IMR-90 (cell line): ENCODE measurements at places on chromosomes 12 and 14. TPM values are rescaled to one million over a fixed set of nuclear protein-coding genes. Genes with fewer than 3 reads are reported as not detected.

DNA sequence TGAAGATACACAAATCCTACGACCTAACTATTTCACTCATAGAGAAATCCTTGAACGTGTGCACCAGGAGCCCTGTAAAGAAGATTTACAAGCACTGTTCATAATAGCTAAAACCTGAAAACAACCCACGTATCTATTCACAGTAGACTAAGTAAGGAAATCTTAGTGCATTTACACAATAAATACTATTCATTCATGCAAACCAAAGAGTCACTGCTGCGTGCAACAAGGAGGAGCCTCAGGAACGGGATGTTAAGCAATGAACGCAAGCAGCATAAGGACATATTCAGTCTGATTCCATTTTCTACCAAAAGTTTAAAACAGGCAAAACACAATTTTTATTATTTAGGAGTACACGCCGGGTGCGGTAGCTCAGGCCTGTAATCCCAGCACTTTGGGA lies 176.6 kb downstream of the TTC7B start:
- no peak for DNase-seq

GRCh38 chr14:32939254-32940065 lies 781 bp downstream of the NPAS3 start:
- DNase-seq = peak; percentile 16

DNA sequence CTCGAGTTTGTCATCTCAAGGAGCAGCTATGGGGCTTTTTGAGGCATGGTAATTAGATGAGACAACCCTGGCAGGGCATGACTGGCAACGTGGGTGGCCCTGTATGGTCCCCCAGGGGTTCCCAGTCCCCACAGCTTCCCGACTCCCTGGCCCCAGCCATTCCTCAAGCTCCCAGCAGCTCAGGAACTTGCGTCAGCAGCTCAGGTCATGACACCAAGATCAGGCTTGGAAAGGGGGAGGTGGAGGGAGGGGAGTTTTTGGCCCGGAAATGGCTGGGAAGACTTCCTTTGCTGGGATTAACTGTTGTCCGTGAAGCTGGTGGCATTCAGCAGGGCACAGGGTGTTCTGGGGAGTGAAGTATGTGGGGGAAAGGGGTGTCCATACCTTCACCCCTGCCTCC lies 10.4 kb upstream of the NRIP2 start:
- peak; percentile 85 for DNase-seq

DNA sequence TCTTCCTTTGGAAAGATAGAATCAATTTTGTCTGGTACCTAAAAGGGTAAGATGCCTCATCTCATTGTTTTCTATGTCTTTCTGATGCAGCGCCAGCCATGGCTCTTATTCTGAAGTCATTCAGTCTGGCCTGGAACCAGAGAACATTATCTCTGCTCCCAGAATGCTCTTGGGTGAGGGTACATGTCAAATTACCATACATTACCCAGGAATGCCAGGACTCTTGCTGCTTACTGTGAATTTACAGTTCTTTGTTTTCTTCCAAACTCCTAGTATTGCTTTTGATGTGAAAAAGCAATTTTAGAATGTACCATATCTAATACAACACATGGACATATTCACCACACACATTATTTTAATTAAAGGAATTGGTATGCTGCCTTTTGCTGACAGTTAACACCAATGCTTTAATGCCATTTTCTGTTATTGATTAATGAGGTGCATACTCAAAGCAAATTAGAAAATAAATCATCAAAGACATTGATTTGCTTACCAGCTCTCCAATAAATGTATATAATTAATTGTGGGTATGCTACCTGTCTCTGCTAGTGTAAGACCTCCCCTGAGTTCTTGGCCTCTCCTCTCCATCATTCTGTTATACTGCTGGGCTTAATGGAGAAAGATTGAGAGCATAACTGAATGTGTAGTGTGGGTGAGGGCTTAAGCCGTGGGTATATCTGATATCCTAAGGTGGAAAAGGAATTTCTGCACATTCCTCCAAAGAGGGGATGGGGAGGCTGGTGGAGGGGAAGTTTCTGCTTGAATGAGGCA lies 337.7 kb downstream of the C12orf75 start:
- no peak for DNase-seq

The CCDC198 gene
- not detected in 2 replicates for total RNA-seq

DNA sequence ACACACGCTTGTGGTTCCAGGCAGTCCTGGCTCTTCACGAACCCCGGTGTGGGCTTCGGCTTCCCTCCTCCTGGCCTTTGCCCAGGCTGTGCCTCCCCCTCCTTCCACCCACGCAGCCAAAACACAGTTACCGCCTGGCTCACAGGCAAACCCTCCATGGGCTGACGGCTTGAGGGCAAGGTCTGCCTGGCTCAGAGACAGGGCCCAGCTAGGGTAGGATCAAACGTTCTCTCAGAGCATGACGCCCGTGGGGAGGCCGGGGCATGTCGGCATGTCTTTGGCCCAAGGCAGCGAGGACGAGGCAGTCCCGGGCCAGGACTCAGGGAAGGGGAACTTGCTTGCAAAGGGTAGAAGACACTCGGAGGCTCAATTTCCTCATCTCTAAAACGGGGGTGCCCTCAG lies 2.1 kb downstream of the SLC25A47 start:
- DNase-seq = no peak

The WIF1 gene
- not detected in 2 replicates for total RNA-seq

DNA sequence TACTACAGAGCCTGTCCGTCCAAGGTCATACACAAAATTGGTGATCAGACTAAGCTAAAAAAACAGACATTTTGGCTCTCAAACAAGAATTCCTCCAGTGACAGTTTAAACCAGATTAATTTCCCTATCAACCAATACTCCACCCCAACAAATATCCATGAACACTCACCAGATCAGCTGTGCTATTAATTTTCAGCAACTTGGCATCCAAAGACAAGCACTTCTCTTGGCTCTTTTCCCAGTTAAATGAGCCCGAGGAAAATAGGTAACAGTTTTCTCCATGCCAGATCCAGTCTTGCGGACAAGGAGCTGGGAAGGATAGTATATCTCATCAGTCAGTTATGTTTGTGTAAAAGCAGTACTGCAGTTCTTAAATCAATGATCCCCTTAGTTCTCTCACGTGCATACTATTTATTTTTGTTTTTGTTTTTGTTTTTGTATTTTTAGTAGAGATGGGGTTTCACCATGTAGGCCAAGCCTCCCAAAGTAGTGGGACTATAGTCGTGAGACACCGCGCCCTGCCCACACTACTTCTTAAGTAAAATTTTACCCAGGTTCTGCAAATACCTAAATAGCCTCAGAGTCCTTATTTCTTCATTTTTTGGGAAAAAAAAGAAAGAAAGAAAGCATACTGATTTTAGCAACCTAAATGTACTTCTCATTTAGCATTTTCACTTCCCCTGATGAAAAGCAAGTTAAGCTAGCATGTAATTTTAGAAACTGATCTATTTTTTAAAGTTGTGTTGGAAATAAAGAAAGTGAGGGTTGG lies 11.1 kb downstream of the OLR1 start:
- no peak for DNase-seq

The SIX6 gene
- not detected in 2 replicates for total RNA-seq

DNA sequence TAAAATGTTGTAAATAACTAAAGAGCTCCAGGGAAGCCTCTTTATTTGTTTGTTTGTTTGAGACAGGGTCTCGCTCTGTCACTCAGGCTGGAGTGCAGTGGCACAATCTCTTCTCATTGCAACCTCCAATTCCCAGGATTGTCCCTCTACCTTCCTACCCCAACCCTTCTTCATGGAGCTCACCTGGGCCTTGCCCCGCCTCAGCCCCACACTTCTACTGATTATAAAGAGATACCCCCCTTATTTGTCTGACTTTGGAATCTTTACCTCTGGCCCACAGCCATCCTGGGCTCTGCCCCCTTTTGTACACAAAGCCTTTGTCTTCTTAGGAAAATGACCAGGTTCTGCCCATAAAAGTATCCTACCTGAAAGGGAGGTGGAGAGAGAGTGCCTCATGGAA lies 9.1 kb upstream of the BLTP3B start:
- DNase-seq = no peak
